ENCODE measurements at places on chromosomes 4 and X.

DNA sequence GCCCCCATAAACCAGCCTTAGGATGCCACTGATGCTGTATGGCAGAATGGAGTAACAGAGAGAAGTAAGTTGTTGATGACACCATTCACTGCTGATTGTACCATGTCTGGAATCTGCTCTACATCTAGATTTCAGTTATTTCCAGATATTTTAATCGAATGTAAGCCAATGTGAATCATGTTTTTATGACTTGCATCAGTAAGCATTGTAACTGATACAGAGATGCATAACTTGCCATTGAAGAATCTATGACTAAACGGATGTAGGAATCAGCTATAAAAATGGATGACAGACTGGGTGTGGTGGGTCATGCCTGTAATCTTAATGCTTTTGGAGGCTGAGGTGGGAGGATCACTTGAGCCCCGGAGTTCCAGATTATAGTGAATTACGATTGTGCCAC lies 161.0 kb upstream of the GATB start:
- DNase-seq: peak; percentile 20

- DNase-seq: no peak
Measured at GRCh38 chr4:3256230-3257102, 7.5 kb downstream of the MSANTD1 start.

- DNase-seq: no peak
Measured at GRCh38 chrX:106606571-106606970, 5.2 kb upstream of the RADX start.

- no peak for DNase-seq
Measured at GRCh38 chrX:20481632-20482031, 214.9 kb upstream of the RPS6KA3 start.

DNA sequence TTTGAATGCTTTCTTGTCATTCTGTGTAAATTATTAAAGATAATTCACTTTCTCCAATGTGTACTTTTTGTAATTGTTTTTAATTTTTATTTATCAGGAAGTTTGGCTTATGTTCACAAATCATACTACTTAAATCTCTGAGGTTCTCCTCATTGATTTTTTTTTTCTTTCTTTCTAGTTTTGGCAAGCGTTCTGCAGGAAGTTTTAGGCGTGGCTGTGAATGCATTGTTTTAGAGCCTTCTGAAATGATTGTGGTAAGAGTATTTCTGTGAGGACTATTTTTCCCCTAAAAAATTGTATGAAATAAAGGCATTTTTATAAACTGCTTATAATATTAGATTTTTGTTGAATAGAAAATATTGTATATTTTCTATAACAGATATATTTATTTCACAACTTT lies 135.8 kb downstream of the RAPGEF2 start:
- peak; percentile 17 for DNase-seq

- no peak for DNase-seq
Measured at GRCh38 chr4:182695009-182695408, 222.2 kb downstream of the DCTD start.

DNA sequence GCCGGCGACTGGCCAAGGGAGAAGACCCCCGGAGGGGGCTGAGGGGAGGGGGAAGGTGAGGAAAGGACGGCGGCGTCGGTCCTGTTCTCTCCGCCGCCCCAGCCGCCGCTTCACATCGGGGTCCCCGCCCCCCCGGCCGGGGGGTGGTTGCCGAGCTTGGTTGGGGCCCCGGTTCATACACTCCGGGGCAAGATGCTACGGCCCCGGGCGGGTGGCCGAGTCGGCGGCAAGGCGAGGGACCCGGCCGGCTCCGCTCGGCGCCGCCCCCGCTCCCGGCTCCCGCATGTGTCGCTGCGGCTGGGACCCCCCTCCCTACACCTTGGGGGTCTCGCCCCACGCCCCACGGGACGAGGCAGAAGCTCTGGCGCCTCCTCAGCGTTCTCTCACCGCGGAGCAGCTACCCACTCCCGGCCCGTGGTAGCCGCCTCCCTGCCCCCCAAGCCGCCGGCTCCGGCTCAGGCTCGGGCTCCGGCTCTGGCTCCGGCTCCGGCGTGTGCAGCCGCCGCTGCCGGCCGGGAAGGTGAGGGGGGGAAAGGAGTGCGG lies 461 bp downstream of the FBXW7 start:
- no peak for DNase-seq

DNA sequence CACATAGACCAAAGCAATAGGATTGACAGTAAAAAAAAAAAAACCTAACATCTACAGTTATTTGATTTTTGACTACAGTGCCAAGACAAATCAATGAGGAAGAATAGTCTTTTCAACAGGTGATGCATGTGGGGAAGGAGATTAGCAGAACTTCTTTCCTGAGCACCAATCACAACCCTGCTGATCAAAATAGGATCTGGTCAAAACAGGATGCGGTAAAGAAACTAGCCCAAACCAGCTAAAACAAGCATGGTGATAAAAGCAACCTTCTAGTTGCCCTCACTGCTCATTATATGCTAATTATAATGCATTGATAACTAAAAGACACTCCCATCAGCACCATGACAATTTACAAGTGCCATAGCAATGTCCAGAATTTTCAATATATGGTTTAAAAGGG lies 667.5 kb downstream of the GRXCR1 start:
- no peak for DNase-seq

DNA sequence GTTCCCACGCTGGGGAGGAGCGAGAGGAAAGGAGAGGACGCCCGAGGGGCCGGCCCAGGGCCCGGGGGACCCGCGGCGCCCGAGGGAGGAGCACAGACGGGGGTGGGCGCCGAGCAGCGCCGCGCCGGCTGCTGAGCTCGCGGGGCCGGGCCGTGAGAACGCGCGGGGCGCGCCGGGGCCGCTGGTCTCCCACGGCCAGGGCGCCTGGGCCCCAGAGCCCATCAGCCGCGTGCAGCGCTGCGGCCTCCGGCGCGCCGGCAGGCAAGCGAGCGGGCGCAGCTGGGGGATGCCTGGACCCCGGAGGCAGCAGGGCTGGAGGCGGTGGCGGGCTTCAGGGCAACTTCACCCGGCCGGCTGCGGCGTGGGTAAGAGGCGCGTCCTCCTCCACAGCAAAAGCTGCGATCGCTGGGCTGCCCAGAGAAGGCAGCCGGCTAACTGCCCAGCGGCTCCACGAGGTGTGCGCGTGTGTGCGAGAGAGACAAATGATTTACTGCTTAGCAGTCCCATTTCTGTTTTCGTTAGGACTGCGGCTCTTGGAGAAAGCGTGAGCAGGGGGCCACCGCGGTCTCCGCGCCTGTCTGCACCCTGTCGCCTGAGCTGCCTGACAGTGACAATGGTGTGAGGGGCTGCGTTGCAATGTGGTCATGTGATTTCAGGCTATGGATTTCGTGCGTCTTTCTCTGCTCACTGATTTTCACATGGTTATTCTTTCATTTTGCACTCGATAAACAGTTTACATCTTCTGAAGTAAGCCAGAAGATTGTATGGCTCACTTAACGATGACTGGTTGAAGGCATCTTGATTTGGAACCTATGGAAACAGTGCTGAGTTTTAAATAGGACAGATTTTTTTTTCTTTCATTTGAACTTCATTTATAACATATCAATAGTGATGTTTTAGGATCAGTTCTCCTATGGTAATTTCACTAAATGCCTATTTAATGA lies 1.2 kb downstream of the GUCY1A1 start:
- peak; percentile 16 for DNase-seq

- DNase-seq: no peak
Measured at GRCh38 chr4:186619088-186619487, 63.7 kb upstream of the MTNR1A start.

GRCh38 chr4:54281054-54281766 lies 52.1 kb downstream of the PDGFRA start:
- DNase-seq: peak; percentile 89

Data from astrocyte of the spinal cord (primary cell).